ENCODE measurements at places on chromosomes 16 and 17. TPM values are rescaled to one million over a fixed set of nuclear protein-coding genes. Genes with fewer than 3 reads are reported as not detected.

LRRC37A gene
- total RNA-seq = 2.5 TPM

PRRT2 gene
- 0.71 TPM for total RNA-seq

CCL4 gene
- not detected for total RNA-seq

VMO1 gene
- total RNA-seq = 0.32 TPM
